Hematopoietic multipotent progenitor cell treated with erythropoietin and hydrocortisone succinate and interleukin-3 and kit ligand, for 4 days (in vitro differentiated cells): ENCODE measurements at places on chromosomes 12 and 14.

GRCh38 chr12:98955284-98955683 lies 310.2 kb downstream of the APAF1 start:
- peak; percentile 48 for DNase-seq

GRCh38 chr12:88579161-88579517 lies 1.1 kb downstream of the KITLG start:
- DNase-seq, result peak; percentile 64

GRCh38 chr14:51846631-51847488 lies 13.6 kb upstream of the GNG2 start:
- peak; percentile 95 for DNase-seq

GRCh38 chr12:100024974-100025555 lies 40.3 kb upstream of the ANKS1B start:
- DNase-seq, result no peak

DNA sequence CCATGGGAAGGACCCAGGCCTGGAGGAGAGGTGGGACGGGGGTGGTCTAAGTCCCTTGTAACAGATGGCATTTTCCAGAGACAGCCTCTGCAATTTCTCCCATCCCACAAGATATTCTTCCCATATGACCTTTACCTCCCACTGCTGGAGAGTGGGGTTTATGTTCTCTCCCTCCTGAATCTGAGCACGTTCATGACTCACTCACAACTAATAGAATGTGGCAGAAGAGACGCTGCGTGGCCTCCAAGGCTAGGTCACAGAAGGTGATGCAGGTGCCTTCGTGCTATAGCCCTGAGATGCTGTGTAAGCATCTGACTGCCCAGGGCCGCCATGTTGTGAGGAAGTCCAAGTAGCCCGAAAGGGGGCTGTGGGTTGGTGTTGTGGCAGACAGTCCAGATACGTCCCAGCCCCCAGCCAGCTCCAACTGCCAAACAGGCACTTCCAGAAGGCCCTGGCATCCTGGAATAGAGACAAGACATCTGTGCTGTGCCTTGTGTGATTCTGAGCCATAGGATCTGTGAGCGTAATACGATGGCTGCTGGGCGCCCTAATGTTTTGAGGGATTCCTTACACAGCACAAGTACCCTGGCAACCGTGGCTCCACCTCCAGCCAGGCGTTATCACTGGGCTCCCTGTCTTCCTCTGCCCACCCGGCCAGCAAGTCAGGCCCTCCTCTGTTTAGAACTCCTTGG lies 56.1 kb upstream of the NCOR2 start:
- no peak for DNase-seq

DNA sequence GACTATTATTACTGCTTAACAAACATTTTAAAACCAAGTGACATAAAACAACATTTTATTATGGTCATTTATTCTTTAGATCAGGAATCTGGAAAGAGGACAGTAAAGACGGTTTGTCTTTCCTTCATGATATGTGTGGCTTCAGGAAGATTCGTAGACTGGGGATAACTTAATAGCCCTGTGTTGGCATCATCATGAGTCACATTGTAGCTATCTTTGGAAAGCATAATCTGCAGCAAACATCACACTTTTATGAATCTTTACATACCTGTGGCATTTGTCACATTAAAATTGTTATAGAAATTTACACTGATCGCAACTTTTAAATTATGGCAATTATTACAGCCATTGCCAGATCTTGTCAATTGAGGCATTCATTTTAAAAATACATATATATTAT lies 397.1 kb downstream of the NOVA1 start:
- DNase-seq, result no peak

GRCh38 chr12:3560295-3560620 lies 69.3 kb downstream of the PRMT8 start:
- no peak for DNase-seq

DNA sequence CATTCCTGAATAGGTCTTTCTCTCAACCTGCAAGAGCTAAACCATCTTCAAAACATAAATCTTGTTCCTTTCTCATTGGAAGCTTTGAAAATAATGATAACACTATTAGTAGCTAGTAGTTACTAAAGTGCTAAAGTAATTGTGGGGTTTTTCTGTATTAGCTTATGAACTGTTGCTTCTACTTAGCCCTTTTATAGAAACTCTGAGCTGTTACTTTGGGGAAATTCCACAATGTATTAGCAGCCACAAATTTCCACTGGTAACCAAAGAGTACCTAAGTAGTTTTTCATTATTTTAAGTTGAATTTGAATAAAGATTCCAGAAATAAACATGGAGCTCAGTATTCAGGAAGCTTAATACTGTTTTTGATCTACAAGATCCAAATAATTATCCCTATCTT lies 6.4 kb upstream of the MAPK1IP1L start:
- no peak for DNase-seq

- no peak for DNase-seq
These were observed 737.7 kb downstream of the DIO2 start for GRCh38 chr14:79473651-79474050.

DNA sequence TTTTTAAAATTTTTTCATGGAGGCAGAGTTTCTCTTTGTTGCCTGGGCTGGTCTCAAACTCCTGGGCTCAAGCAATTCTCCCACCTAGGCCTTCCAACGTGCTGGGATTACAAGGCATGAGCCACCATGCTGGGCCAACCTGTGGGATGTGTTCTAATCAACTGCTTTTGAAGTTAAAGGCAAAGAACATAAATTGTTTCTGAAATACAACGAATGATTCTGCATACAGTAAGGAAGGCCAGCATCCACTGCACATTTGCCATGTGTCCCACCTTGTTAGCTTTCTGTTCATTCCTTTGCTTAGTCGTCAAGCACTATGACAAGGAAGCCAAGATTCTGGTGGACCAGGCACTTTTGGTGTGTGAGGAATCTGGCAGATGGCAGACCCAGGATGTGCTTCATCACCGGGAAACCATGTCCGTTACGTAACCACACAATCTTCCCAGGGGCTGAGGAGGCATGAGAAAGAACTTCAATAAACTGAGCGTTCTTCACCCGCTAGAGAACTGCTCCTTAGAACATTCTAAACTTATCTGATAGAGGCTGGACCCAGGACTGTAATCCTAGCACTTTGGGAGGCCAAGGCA lies 24.5 kb downstream of the MOK start:
- DNase-seq, result no peak

DNA sequence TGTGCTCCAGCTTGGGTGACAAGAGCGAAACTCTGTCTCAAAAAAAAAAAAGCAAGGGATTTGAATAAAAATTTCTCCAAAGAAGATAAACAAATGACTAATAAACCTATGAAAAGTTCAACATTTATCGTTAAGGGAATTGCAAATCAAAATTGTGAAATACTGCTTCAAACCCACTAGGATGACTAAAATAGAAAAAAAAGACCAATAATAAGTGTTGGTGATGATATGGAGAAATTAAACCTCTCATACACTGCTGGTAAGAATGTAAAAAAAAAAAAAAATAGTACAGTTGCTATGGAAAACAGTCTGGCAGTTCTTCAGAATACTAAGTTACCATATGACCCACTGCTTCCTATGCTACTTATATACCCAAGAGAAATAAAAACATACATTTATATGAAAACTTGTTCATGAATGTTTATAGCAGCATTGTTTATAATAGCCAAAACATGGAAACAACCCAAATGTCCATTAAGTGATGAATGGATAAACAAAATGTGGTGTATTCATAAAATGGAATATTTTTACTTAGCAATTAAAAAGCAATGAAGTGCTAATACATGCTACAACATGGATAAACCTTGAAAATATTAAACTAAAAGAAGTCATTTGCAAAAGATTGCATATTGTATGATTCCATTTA lies 39.4 kb upstream of the TMPRSS12 start:
- DNase-seq, result no peak

- DNase-seq, result no peak
These were observed 230.4 kb downstream of the SPTSSA start for GRCh38 chr14:34231626-34232025.

- DNase-seq, result peak; percentile 52
These were observed 242.0 kb upstream of the MDGA2 start for GRCh38 chr14:47917344-47917954.

- DNase-seq, result peak; percentile 11
These were observed 61.0 kb downstream of the KIAA0586 start for GRCh38 chr14:58488550-58488949.

GRCh38 chr12:110688446-110689280 lies at the start of gene HVCN1:
Gene HVCN1 (minus strand): TSS chr12:110689115. CDS start chr12:110683245, 5,870 bp downstream.
- peak; percentile 41 for DNase-seq

- peak; percentile 44 for DNase-seq
These were observed 343 bp upstream of the NOVA1 start for GRCh38 chr14:26598081-26598671.

DNA sequence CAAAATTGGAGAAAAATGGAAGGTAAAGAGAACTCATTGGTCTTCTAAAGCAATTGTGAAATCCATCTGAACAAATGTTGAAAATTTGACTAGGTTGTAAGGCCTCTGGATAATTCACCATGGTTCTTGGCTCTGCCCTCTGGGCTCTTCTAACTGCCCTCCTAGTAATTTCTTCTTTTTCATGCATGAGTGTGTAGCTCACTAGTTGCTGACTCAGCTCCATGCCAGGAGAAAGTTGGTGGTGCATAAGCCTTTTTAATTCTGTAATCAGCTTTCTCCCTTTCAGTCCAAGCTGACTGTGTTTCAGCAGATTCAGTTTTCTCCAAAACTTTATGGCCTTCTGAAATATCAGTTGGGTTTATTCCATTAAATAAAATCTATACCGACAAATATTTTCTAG lies 877.8 kb upstream of the ATXN7L3B start:
- no peak for DNase-seq
